Mucosa of descending colon (tissue), 3 donors: ENCODE measurements at places on chromosomes 6 and 20. TPM values are rescaled to one million over a fixed set of nuclear protein-coding genes. Genes with fewer than 3 reads are reported as not detected.

HSPA1L gene
- 1.3 TPM for total RNA-seq

ADGRF5 gene
- total RNA-seq: 9.7 TPM

BANF2 gene
- total RNA-seq: not detected

DNA sequence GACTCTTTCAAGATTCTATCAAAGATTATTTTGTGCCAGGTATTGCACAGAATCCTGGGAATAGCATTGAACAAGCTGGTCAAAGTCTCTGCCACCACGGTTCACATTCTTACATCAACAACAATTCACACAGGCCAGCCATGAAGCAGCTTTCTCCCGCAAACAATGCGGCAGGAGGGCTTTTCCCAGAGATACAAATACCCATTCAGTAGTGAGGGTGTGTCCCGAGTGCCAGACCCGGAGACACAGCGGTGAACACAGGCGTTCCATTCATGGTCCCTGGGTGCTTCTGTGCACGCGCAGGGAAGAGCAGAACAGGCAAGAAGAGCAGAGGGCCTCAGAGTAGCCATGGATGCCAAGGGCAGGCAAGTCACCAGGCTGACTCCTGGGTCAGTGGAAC, 83.3 kb upstream of the PDE10A start:
- no peak for DNase-seq

DNA sequence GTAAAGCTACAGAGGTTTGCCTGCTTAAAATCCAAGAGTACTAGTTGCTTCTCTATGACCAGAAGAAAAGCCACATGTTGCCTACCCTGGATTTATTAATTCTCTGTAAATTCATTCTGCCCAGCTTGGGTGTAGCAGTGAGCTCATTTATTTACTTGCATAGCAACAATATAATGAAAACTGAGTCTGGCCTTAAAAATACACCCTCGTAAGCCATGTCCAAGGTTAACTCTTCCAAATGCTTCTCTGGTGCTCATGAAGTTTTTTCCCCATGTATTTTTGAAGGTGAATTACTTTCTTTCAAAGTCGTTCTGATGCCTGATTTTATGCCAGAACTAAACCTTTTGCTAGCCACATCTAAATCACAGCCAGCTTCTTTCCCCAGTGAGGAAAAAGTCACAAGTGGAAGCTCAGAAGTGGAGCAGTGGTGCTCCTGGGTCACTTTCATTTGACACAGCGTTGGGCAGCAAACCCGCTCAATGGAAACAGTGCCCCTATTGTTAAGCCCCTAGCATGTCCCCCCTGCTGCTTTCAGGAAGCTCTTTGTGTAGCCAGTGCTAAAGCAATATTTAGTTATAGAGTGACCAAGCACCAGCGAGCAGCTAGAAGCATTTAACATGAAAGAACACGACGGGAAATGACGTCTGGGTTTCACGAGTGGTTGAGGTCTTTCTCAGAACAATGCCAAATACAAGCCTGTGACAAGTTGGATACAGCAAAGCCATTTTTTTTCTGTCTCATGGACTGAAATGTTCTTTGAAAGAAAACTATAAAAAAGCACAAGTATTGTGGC, 29.8 kb downstream of the NEDD9 start:
- DNase-seq: no peak

TINAG gene
- total RNA-seq: 55.5 TPM

DNA sequence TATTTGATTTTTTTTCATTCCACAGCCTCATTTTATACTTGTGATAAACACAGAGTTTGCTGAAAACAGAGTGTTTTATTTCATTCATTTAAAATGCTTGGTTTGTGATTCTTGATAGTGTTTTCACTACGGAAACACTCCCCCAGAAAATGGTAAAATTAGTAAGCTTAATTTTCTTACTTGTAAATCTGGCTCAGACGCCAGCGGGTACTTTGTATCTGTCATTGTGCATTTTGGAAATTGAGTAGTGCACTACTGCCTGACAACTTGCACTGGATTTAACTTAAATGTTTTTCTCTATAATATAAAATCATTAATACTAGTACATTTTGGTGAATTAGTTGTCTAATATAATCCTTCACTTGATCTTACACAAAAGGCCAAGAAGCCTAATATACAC, 37.0 kb upstream of the HINT3 start:
- DNase-seq: no peak

- DNase-seq: no peak
Observed at GRCh38 chr6:166023273-166023989, 144.2 kb downstream of the TBXT start.

GRCh38 chr6:79984261-79984660, 20.2 kb upstream of the TTK start:
- no peak for DNase-seq

- peak; percentile 25 for DNase-seq
Observed at GRCh38 chr6:93416571-93417420, 2.6 kb downstream of the EPHA7 start.

DNA sequence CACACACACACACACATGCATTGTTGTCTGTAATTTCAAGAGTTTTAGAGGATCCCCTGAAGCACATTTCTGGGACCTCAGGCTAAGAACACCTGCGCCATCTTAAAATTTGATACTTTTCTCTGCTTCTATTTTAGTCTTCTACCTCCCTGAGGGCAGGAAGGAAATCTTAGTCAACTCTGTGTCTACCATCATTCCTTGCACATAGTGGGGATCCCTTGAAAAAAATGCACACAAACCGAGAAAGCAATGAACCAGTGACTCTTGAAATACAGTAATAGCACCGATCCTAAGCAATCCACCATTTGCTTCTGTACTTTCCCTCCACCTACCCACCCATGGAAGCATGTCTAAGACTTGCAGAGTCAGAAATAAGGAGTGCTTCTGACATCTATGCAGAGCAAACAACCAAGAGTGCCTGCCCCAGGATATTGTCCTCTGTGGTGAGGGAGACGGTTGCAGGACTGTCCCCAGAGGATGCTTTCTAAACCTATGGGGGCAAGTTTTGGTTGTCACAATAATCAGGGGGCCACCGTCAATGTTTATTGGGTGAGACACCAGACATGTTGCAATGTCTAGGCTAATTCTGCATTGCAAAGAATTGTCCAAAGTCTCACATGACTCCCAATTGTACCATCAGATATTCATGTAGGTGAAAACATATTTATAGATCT, 208.0 kb upstream of the TAB2 start:
- DNase-seq: no peak

DNA sequence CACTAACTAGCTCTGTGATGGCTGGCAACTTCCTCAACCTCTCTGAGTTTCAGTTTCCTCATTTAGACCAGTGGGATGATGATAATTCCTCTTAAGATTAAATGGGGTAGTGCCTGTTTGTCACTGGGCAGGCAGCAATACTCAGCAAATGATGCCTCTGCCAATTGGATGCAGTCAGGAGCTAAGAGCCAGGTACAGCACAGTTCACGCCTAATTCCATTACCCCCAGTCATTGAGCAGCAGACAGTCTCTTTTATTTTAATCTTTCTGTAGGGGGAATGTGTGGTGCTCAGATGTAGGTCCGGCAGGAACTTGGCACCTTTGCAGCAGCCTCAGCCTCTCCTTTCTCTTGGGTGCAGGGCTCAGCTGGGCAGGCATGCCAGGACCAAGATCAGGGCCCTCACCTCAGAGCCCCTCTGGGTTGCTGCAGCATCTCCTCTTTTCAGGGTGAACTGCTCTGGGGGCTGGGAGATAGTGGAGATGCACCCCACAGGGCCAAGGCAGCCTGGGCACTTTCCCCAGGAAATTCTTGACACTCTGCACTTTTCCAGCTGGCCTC, 243.8 kb downstream of the LRFN2 start:
- no peak for DNase-seq

DNA sequence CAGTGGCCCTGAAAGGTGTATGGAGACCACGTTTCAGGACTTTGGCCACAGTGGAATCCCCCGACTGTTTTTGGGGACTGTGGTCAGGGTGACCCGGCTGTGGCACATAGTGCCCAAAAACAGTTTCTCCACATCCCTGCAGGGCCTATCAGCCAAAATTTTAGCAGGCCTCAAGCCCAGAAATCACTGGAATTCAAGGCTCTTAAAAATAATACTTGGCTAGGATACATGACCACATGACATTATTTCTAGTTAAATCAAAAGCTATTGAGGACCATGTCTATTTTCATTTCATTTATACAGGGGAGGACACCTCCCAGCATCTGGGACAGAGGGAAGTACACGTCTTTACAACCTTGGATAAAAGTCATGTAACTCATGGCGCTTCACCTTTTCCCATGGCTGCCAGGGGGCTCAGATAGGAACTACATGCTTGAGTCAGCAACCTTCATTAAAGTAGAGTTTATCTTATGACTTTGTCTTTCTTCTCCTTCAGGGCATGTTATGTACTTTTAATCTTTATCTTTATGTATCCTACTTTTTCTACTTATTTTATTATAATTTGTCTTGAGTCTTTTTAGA, 70.8 kb upstream of the CD93 start:
- DNase-seq: no peak

C6orf15 gene
- not detected for total RNA-seq

DNA sequence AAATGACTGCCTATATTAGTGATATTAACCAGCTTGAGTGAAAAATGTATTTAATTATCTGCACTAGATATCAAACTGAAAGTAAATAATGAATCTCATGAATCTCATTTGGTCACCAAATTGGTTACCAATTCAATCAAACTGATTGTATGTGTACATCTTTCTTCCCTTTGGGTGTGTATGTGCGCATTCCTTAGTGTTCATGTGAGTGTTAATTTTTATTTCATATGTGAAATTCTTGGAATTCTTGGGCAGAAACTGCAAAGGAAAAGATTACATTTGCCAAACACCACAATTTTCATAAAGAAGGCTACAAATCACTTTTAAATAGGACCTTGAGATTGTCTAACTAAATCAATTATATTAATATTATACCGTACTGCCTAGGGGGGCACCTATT, 648.4 kb upstream of the MARCKS start:
- no peak for DNase-seq

- no peak for DNase-seq
Observed at GRCh38 chr6:35739645-35740524, 3.1 kb downstream of the ARMC12 start.

DNA sequence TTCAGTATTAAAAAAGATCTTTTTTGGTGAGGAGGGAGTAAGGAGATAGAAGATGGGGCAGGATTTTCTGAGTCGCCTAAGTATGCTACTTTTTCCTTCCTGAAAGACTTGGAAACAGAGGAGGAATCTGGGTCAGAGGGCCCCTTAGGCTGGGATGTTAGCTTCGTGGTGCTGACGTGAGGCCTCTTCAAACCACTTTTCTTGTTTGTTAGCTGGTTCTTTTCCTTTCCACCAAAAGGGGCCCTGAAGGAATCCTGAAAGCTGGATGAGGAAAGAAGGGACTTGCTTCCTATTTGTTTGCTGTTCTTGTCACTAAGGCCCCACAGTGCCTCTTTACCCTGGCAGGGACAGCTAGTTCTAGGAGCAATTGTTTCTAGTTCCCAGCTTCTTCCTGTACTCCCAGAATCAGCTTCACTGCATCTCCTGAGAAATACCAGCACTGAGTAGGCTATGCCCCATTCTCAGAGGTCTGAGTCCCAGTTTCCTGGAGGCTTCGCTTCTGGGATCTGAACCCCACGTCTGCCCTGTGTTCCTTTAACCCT, 2.2 kb upstream of the IL20RA start:
- no peak for DNase-seq

SPAG4 gene
- total RNA-seq: 5.9 TPM

IRF4 gene
- total RNA-seq: 10.5 TPM

- DNase-seq: no peak
Observed at GRCh38 chr6:113011801-113012200, 664.7 kb downstream of the RFPL4B start.
